CD4-positive, alpha-beta T cell (primary cell): ENCODE measurements at places on chromosomes 2 and 18.
A peak's percentile ranks its signal among the peaks of the same experiment; 100 is the strongest.

GRCh38 chr18:67432806-67433205, 83.7 kb downstream of the DSEL start:
- DNase-seq, result no peak

DNA sequence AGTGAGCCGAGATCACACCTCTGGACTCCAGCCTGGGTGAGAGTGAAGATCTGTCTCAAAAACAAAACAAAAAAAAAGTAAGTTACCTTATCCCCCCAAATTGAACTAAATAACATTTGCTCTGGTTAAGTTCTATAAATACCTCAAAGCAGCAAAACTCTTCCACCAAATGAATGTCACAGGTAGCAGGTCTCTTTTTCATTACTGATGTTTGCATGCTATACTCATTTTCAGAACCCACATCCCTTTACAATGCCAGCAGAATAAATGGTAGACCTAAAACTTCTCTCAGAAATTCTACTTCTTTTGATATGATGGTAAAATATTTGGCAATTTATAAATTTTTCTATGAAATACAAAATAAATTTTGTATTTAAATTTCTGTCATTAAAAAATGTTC, 22.3 kb downstream of the INO80D start:
- DNase-seq, result no peak

- no peak for DNase-seq
Measured at GRCh38 chr2:136081582-136082210, 36.3 kb downstream of the CXCR4 start.

DNA sequence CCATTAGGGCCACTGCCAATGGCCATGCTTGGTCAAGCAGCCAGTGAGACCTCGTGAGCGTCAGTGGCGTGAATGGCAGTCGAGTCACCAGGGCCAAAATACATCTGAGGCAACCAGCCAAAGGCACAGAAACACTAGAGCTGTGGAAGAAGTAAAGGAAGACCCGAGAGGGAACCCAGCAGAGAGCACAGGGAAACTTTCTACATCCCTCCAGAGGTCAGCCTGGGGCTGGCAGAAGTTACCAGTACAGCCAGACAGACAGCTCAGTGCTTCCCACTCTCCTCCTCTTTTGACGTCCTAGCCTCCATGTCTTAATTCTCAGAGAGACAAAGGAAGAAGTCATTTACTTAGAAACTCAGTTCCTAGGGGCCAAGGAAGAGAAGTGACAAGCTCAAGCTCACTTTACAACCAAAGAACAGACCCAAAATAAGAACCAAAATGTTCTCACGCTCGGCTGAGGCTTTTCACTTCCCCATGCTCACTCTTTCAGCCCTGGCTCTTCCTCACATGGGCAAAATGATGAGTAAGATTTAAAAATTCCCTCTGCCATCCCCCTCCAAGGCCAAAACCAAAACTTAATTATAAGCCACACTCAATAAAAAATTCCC, 8.7 kb downstream of the CYRIA start:
- no peak for DNase-seq

DNA sequence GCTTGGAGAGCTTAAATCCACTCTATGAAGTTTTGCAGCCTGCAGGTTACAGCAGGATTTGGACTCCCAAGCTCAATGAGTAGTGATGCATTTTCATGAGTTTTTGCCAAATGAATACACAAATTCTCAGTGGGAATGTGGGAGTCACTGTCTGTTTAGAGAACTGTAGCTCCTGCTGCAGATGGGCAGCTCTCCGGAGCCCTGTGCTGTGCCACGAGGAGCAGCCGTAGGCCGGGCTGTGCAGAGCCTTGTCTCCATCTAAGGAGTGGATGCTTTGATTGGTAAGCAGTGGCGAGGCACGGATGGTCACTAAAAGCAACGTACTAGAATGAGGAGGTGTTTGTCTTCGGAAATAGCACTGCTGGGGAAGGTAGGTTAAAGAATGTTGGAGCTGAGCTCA, 96.0 kb upstream of the NFATC1 start:
- no peak for DNase-seq

DNA sequence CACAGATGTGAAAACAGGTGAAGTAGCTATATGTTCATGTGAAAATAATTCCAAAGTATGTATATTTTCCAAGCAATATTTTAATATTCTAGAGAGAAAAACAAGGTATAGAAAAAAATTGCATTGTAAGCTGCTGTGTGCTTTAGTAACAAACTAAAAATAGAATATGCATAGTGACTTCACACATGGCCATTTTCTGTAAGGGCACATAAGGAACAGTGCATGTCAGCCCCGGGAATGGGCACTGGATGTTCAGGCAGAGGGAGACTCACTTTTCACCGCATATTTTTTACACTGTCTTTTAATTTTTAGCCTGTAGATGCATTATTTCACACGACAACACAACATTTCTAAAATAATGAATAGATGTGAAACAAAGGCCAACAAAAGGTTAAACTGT, 46.0 kb downstream of the CMPK2 start:
- DNase-seq, result no peak

- DNase-seq, result no peak
Measured at GRCh38 chr2:240295256-240296103, 140.0 kb upstream of the GPC1 start.

- no peak for DNase-seq
Measured at GRCh38 chr2:199259671-199260070, 198.1 kb downstream of the SATB2 start.

DNA sequence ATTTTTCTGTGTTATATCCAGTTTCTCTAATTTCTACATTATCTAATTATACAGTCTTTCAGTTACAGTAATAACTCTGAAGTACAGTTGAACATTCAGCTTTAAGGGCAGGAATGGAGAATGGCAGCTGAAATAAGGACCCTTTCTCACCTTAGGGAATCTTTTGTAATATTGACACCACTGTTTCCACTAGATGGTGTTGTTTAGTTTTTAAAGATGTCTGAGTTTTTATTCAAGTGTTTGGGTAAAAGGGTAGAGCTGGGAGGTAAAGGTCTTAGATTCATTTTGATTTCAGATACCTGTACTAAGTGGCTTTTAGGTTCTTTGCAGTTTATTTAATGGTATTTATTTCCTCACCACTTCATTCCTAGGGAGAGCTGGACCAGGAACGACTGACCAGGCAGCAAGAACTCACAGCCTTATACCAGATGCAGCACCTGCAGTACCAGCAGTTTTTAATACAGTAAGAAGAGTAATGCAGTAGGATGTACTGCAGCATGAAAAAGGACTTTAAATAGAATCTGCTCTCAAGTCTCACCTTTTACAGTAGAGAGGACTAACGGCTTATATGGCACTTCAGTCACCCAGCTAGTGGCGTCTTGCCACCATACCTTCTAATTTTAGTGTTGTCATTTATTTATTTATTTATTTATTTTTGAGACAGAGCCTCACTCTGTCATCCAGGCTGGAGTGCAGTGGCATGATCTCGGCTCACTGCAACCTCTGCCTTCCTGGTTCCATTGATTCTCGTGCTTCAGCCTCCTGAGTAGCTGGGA, 33.2 kb upstream of the KCNJ13 start:
- DNase-seq, result no peak

DNA sequence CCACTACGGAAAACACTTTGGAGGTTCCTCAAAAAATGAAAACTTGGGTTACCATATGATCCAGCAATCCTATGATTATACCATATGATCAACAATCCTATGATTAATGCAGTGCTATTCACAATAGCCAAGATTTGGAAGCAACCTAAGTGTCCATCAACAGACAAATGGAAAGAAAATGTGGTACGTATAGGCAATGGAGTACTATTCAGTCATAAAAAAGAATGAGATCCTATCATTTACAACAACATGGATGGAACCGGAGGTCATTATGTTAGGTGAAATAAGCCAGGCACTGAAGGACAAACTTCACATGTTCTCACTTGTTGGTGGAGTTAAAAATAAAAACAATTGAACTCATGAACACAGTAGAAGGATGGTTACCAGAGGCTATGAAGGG, 27.6 kb downstream of the CLHC1 start:
- no peak for DNase-seq

DNA sequence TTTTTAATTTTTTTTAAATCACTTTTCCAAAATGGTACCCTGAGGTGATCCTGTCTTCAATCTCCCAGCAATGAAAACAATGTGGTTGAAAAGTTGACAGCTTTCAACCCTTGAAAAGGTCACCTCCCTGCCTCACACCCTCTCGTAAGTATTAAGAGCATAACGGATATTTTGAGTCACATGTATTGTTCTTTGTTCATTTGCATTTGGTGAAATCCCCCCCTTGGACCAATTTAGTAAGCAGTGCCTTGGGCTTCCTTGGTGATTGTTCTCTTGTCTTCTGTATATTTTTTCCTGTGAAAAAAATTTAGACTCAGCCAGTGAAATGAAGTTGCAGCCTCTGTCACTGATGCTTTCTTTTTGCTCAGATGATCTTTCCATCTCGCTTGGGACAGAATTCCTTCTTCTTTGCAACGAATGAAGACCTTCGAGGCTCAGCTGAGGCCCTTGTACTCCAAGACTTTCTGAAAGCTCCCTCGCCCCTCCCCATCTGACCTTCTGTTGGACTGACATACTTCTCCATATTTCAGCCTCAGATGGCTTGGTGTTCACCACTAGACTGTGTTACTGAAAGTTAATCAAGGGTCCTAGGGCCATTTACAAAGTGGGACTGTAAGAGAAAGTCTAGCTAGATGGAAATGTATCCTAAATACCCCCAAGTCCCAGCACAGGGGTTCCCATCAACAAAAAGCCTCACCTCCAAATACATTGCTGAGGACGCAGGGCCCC, 158.4 kb downstream of the BCL2 start:
- DNase-seq, result no peak

DNA sequence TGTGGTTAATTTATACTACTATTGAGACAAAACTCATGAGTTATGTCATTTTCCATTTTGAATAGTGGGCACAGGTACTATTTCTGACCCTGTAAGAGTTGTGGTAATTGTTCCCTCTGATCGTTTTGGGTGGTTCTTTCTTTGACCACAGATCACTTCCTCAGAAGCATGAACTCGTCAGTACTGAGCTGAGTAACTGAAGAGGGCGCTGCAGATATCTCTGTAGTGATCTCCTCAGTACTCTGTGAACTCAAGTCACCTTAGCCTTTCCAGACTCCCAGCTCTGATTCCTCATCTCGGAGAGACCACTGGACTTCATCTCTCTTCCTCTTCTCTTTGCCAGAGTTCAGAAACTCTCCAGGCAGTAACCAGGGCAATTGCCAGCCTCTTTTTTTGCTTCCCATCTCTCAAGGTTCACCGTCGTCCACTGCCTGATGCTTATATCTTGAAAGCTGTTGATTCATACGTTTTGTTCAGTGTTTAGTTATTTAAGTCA, 9.4 kb upstream of the IL1RL1 start:
- no peak for DNase-seq

DNA sequence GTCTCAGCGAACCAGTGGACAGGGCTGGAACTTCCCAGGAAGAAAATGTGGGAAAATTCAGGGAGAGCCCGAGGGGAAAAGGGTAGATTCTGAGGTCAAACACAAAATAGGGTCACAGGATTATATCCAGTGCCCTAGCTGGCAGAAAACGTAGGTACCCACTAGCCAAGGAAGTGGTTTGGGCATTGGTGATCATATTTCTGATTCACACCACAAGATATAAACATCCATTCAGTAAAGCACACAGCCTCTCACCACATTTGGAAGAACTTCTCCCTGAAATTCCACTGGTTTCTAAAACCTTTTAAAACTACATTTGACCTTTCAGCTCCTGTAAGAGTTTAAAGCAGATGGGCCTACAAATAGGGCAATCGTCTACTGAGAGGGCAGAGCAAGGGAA, 186.9 kb downstream of the TTC32 start:
- DNase-seq, result no peak

DNA sequence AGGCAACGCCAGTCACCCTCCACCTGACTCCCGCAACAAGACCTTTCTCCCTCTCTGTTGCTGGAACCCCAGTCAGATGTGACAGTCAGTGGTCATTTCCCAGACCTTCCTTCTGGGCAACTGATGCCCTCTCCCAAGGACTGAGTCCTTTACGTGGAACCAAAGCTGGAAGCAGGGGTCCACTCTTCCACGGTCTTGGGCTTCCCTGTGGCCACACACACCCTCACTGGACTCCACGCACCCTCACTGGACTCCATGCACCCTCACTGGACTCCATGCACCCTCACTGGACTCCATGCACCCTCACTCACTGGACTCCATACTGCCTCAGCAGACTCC, 7.1 kb downstream of the PTMA start:
- no peak for DNase-seq

GRCh38 chr2:208366215-208367127, 40.1 kb upstream of the PTH2R start:
- DNase-seq, result no peak

- no peak for DNase-seq
Measured at GRCh38 chr2:213640738-213641425, 356.6 kb downstream of the SPAG16 start.

DNA sequence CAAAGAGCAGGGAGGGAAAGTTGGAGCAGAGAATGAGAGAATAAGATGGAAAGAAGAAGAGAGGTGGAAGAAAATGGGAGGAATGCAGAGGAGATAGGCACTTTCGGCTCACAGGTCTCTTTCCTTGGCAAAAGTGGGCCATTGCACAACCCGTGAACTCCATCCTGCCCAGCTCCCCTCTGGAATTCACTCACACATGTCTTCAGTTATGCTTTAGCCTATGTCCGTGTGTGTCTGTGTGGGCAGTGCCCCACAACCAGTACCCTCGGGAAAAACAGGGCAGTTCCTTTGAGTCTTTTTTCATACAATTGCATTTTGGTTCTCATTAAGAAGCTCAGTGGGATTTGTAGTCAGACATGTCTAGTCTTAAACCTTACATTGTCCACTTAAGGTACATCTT, 34.5 kb downstream of the DTNA start:
- DNase-seq, result no peak

DNA sequence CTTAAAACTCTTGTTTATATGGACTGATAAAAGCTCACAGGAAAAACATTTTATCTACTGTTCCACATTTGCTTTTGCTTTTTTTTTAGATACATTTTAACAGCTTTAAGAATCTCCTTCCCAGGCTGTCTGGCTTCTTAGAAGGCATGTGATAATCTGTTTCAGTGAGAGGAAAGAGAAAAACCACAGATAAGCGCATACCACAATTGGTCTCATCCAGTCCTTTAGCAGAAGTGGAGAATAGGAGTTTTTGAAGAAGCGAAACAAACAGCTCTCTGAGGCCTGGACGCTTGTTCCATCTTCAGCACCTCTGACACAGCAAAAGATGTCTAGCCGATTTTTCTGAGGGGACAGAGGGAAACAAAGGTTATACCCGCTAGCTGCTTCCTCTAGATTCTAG, 37.6 kb downstream of the RMC1 start:
- peak; percentile 57 for DNase-seq

DNA sequence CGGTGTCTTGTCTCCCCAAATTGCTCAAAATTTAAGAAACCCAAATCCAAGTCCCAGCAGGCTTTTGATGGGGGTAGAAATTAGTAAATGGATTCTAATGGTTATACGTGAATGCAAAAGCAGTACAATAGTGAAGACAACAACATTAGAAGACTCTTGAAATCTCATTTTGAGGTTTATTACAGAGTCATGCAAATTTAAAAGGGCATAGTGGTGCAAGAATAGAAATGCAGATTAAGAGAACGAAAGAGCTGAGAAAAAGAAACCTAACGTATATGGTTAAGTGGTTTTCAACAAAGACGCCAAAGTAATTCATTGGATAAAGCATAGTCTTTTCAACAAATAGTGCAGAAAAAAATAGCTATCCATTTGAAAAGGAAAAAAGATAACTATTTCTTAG, 33.2 kb upstream of the CXXC1 start:
- no peak for DNase-seq
